ENCODE measurements at places on chromosomes 3 and 15.
A peak's percentile ranks its signal among the peaks of the same experiment; 100 is the strongest.

DNA sequence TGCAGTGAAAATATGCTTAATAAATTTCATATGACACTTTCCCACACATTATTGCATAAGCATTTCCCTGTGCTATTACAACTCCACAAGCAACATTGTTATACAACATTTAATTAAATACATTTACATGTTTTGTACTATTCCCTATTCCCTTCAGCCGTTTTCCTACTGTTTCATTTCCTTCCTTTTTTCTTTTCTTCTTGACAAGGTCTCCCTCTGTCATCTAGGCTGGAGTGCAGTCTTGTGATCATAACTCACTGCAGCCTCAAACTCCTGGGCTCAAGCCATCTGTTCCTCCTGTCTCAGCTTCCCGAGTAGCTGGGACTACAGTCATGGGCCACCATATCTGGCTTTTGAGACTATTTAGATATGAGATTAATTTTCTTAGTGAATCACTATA, 254.7 kb downstream of the NFKBIZ start:
- DNase-seq, result no peak

GRCh38 chr3:49872801-49873281, 3.1 kb upstream of the CAMKV start:
- DNase-seq, result peak; percentile 6

DNA sequence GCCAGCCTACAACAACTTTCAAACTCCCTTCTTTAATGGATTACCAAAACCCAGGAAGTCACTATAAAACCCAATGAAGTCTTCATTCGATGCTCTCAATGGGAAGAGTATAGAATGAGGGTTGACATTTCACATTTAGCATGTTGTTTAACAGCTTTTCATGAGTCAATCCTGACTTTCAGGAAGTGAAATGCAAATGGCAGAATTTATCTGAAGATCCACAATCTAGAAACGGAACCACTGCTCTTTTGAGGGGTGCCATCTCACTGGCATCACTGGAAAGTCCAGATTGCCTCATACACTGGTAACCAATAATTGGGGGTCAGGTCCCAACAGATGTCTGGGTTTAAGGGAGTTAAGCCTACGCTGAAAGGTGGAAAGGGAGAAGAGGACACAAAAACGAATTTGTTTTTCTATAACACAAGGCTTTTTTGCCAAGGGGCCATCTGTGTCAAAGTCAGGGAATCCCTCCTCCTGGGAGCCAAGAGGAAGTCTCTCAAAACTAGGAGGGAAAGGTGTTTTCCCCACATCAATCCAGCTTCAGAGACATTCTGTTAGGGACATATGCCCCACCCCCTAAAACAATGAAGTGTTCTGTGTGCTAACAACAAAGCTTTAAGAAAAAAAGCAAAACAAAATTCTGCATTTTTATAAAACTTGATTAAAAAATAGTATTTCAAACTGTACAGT, 12.0 kb upstream of the ATP1B3 start:
- no peak for DNase-seq

DNA sequence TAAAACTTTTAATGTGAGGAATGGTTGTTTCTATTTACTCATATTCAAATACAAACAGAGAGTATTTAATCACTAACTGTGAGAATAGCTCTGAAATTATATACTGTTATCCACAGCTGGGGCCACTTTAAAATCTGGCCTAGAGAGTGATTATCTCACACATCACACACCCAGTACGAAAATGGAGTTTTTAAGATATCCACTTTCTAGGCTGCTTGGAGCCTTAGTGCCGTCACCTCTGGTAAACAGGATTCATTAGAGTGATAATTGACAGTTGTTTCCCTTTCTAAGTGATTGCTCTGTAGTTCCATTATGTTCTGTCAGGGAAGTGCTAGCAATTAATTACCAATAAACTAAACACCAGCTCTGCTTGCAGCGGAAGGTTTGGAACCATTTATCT, 942.4 kb downstream of the FHIT start:
- no peak for DNase-seq

GRCh38 chr15:64681424-64682024, 93.9 kb downstream of the RBPMS2 start:
- DNase-seq, result no peak

GRCh38 chr15:39154776-39155175, 426.1 kb upstream of the THBS1 start:
- no peak for DNase-seq

GRCh38 chr15:59266028-59266427, 59.4 kb downstream of the LDHAL6B start:
- no peak for DNase-seq

GRCh38 chr3:16191591-16191990, 17.1 kb downstream of the GALNT15 start:
- DNase-seq, result no peak

- DNase-seq, result no peak
Observed at GRCh38 chr15:45113380-45113990, 487 bp downstream of the DUOX2 start.

- DNase-seq, result no peak
Observed at GRCh38 chr3:138767498-138768104, 67.1 kb downstream of the PIK3CB start.

DNA sequence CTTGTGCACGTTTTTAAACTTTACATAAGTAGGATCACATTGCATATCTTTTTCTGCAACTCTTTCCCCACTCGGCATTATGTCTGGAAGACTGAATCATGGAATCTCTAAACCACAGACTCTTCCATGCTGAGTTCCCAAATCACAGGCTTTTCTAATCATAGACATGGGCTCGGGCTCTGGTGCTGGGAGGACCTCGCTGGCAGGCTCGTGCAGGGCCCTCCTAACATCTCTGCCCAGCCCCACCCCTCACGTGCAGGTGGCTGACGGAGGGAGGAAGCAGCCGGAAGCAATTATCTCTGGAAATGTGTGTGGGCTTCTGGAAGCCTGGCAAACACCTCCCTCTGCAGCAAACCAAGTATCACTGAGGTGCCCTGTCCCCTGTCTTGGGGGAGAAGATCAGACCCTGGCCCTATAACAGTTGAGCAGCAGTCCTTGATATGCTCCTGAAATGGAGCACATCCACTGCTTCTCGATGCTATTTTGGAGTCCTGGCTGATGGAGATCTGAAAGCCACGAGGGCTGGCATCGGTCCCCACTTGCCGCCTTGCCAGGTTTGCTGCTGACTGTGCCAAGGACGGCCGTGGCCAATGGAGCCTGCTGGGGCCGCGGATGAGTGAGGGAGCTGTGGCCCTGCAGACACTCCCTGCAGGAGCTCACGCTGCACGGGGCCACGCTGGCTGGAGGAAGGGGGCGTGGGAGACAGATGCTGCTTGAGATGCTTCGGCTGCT, 4.4 kb upstream of the IQSEC1 start:
- DNase-seq, result no peak

DNA sequence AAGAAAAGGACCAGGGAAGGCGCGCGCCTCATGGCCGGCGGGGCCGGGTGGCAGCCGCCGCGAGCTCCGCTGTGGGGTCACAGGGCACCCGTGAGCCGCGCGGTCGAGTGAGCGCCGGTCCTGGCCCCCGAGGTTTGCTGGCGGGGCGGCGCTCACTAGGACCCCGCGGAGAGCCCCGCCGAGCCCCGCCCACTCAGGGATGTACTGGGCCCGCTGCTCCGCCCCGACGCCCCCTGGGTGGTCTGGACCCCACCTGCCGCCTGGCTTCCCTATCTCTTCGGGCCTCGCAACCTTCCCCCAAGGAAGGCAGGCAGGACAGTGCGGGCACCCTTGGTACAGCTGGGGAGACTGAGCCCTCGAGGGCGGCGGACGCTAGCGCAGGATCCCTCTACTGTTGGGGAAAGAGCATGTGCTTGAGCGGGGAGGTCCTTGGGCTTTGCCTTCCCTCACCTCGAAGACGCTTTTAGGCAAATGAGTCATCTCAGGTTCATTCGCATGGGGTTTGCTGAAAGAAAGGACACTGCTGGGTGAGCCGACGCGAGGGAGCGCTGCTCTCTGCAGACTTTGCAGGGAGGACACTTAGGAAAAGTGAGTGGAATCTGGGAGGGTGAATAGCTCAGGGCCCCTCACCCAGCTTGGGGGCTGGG, at the start of gene CHRNB4:
Gene CHRNB4, minus strand, starts transcription at position 109 of the 647 bp plus-strand sequence. Its CDS starts 77 bp downstream, at position 32.
- DNase-seq, result no peak

DNA sequence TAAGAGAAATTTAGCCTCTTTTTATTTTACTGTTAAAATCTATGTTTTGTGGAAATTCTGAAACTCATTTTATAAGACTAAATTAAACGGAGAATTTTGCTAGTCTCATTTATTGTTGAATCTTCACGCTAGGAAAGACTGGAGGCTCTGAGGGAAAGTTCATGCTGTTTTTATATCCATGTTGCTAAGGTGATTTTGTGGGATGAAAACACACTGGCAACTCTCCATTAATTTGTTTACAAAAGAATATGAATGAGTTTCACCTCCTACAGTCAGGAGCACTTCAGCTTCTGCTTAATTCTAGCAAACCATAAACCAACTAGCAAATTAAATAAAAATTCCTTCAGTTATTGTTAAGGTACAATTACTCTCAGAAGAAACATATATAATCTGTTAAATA, 195.4 kb downstream of the RAP2B start:
- no peak for DNase-seq

GRCh38 chr3:17670749-17671148, 71.7 kb downstream of the TBC1D5 start:
- no peak for DNase-seq

DNA sequence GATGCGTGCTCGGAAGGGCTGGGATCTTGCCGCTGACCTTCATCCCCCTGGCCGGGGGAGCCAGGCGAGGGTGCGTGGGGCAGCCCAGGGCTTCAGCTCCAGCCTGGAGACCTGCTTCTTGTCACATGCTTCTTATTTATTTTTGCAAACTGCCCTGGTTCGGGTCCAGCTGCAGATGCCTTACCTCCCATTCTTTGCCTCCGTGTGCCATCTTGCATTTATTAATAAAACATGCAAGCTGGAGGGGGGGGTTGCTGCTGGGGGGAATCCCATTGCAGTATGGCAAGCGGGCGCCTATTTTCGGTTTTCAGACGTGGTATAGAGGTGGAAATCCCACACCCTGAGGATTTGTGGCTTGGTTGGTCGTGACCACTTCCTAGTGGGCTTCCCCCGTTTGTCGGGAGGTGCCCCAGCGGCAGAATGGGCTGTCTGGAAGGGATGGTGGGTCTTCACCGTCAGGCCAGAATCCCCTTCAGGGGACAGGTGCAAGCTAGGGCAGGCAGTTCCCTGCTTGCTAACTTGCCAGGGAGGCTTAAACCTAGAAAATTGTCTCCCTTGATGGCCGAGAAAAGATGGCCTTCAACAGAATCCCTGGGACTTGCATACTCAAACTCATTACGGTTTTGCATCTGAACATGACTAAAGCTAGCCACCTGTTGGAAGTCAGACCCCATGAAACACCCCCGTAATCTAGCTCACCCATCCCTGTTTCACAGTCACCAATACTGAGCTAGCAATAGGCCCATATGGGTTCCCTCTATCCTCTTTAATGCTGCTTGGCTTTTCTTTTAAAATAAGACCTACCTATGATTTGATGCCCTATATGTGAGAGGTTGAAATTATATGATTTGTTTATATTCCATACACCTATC, 569 bp downstream of the TMEM266 start:
- no peak for DNase-seq

DNA sequence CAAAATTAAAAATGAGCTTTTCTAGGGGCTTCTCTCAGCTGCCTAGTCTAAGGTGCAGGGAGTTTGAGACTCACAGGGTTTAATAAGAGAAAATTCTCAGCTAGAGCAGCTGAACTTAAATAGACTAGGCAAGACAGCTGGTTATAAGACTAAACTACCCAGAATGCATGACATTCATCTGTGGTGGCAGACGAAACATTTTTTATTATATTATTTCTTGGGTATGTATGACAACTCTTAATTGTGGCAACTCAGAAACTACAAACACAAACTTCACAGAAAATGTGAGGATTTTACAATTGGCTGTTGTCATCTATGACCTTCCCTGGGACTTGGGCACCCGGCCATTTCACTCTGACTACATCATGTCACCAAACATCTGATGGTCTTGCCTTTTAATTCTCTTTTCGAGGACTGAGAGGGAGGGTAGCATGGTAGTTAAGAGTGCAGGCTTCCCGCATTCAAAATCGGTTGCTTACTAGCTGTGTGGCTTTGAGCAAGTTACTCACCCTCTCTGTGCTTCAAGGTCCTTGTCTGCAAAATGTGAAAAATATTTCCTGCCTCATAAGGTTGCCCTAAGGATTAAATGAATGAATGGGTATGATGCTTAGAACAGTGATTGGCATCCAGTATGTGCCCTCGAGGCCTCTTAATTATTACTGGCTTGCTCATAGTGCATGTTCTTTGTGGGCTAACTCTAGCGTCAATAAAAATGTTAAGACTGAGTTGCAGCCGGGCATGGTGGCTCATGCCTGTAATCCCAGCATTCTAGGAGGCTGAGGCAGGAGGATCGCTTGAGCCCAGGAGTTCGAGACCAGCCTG, 984 bp downstream of the CCR5 start:
- no peak for DNase-seq

DNA sequence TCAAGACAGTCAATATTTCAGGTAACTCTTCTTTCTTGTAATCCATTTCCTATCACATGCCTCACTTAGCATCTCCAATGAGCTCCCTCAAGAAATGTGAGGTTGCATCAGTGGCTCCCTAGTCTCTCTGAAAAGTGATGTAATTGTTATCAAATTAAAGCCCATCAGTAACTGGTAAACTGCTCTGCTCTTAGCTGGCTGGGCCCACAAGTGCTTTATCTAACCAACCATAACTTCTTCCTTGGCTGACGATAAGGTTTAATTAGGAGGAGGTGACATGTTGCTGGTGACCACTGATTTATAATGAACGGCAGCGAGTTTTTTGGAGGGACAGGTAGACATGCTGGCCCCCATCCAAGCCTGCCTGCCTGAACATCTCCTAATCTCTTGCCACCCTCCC, 79.6 kb downstream of the RTP4 start:
- DNase-seq, result no peak

DNA sequence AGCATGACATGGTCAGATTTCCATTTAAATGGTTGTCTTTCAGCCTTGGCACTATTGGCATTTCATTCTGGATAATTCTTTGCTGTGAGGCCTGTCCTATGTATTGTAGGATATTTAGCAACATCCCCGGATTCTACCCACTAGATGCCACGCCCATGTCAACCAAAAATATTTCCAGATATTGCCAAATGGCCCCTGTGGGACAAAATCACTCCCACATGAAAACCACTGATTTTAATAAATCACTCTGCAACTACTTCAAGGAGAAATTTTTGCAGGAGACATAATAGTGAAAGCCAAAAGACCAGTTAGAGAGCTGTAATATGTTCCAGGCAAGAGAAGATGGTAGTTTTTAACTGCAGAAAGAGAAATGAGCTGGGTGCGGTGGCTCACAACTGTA, 55.9 kb upstream of the RARB start:
- no peak for DNase-seq

DNA sequence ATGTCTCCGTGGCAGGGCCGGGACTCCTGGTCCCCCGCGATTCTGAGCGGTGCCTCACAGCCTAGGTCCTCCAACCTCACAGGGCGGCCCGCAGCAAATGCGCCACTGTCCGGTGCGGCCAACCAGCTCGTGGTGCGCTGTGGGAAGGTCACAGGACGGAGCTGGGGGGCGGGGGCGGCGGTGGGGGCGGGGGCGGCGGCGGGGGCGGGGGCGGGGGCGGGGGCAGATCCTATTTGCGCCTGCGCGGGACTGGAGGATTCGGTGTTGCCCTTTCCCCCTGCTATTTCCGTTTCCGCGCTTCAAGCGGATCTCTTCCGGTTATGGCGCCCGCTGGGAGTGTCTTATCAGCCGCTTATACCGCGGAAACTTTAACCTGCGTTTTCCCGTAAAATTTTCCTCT, 106.7 kb upstream of the SNRPN start:
- no peak for DNase-seq

- DNase-seq, result no peak
Observed at GRCh38 chr15:28912422-28912821, 26.6 kb downstream of the APBA2 start.

GRCh38 chr15:74184582-74185091, 11.1 kb downstream of the ISLR start:
- DNase-seq, result no peak

Data from NK-92 treated with Interleukin-12 subunit alpha and Interleukin-12 subunit beta, amount 100 ng/mL, for 24 hours (cell line).